ENCODE measurements at places on chromosomes 5 and 9.

DNA sequence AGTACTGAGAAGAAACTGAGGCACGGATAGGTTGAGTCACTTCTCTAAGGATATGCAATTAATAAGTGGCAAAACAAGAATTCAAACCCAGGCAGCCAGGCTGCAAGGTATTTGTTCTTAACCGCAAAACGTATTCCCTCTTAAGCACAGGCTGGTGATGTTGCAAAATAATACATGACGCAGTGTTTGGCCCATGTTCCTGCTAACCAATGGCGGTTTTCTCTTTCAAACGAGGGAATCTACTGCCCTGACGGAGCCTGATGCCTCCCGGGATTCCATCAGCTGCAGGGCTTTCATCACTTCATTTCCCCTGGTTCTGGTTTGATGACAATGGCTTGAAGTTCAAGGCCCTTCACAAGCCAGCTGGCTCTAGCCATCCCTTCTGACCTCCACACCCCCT, 154.8 kb downstream of the SLIT3 start:
- DNase-seq: no peak

- peak; percentile 79 for DNase-seq
These were observed 289.5 kb upstream of the MPDZ start for GRCh38 chr9:13568841-13569601.

- no peak for DNase-seq
These were observed 17.8 kb downstream of the TBCA start for GRCh38 chr5:77758141-77758938.

DNA sequence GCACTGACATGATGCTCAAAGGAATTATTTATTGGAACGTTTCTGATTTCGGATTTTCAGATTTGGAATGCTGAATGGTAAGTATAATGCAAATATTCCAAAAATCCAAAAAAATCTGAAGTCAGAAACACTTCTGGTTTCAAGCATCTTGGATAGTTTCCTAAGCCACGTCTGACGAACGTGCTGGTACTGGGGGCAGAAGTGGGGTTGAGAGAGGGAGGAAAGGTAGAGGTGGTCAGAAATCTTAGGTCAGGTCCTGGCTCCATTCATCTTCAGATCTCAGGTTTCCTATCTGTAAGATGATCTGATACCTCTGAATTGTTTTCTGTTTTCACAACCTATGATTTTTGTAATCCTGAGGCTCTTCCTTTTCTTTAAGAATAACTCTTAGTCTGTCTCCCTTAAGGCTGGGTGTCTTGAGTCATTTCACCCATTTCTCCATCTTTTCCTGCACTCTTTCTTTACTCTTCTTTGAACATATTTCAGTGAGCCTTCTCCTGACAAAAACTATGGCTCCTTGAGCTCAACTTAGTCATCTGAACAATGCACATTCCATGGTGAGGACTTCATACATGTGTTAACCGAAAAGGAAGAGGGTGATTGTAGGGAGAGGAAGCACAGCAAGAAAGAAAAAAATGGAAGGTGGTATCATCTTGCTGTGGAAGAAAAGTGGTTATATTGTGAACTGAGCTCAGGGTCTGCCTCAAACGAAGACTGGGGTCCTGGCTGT, 3.3 kb downstream of the SGCD start:
- no peak for DNase-seq

GRCh38 chr9:110006657-110007056, 201.3 kb downstream of the C9orf152 start:
- no peak for DNase-seq

- DNase-seq: no peak
These were observed 6.0 kb upstream of the NEK6 start for GRCh38 chr9:124251605-124252378.

DNA sequence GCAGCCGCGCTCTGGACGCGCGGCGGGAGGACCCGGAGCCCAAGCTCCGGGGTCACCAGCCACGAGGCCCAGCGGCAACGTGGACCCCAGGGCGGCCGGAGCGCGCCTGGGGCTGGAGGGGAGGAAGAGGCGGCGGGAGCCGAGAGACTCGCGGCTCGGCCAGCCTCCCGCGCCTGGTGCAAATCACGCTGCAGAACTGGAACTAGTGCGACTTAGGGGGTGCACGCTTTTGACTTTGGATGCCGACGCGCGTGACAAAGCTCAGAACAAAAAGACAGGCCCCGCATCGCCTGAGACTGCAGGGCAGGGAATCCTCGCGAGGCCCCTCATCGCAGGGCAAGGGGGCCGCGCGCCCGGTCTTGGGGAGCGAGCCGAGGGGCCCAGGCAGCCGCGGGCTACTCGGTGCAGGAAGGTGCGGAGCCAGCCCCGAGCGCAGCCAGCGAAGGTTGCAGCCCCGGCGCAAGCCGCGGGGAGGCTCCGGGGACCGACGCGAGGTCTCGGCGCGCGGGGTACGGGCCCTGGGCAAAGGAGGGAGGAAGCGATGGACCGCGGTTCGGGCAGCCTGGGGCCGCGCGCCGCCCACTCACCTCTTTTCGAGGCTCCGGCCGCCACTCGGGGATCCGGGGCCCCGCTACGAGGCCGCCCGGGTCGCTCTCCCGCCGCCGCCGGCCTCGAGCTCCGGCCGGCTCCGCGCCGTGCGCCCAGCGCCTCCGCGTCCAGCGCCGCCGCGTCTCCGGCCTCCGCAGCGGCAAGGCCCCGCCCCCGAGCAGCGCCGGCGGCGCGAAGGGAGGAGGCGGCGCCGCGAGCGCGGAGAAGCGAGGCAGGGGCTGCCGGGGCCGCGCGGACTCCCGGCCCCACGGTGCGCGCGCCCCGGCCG, at the start of gene GOLM1:
Gene GOLM1, minus strand, starts transcription at position 735 of the 877 bp plus-strand sequence. CDS start 20,238 bp downstream, outside the sequence.
- DNase-seq: peak; percentile 26

- DNase-seq: peak; percentile 77
These were observed 69.0 kb upstream of the GRAMD2B start for GRCh38 chr5:126354012-126354857.

DNA sequence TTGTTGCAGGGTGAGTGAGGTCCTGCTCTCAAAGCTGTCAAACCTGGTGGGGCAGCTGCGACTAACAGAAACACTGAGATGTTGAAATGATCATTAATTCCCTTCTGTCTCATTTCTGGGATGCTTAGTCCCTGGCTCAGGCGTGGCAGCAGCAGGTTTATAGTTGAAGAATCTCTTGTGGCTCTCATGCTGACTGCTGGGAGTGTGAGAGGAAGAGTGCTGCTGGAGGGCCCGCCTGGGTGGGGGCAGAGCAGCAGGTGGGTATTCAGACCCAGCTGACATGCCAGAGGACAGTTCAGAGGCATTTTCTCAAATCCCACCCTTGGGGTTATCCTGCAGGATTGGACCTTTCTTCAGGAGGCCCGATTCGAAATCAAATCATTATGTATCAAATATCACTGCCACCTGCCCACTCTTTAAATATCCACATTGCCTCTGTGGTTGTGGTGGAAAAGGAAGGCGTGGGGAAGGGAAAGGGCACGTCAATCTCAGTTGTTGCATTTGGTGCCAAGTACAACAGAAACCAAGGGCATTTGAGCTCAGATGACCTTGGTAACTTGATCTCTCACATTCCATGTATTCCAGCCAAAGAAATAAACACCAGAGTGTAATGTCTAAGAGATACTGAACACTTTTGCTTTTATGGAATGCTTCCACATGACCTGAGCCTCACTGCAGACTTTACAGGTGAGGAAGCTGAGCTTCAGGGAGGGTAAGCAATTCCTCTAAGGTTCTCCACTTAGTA, 224.3 kb downstream of the AOPEP start:
- no peak for DNase-seq

GRCh38 chr5:66757219-66757833, 161.1 kb downstream of the MAST4 start:
- DNase-seq: peak; percentile 17
